AG09309 (cell line): ENCODE measurements at places on chromosomes 5 and 9.

DNA sequence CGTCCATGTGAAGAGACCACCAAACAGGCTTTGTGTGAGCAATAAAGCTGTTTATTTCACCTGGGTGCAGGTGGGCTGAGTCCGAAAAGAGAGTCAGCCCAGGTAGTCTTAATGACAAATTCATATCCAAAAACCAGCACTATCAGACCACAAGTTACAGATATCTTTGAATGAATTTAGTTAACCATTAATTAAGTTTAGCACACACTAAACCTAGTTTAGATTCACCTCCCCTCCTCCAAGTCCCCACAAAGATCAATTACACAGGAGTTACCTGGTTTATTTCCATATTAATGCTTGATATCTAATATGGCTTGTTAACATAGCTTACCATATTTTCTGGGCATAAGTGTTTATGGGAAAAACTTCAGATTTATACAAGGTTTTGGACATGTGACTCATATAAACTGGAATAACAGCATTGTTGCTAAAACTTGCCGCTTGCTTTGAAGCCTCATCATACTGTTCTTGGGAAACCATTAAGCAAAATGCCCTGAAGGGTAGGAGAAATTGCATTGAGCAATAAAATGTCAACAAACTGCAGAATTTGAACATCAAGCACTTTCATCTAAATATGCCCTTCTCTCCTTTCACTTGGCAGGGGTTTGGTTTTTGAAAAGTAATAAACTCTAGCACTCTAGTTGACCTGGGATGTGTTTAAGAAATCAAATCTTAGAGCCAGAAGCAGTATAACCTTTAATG lies 166.9 kb downstream of the SNCAIP start:
- peak; percentile 80 for DNase-seq

DNA sequence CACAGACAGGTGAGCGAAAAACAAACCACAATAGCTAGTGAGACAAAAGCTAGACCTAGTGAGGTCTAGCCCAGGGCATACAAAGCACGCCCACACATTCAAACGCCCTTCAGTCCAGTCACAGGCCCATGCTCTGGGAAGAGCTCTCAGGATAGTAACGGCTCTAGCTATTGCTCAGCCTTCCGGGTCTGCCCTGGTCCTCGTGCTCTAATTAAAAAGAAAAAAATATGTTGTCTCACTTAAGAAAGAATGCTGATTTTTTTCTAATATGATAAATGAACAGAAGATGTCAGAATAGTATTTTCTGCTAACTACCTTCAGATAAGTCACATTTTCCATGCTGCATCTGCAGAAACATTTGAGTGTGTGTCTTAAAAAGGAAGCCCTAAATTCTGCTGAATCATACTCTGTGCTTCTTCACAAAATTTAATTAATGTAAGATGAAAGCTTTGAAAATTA lies 94.5 kb downstream of the PLPP1 start:
- no peak for DNase-seq

DNA sequence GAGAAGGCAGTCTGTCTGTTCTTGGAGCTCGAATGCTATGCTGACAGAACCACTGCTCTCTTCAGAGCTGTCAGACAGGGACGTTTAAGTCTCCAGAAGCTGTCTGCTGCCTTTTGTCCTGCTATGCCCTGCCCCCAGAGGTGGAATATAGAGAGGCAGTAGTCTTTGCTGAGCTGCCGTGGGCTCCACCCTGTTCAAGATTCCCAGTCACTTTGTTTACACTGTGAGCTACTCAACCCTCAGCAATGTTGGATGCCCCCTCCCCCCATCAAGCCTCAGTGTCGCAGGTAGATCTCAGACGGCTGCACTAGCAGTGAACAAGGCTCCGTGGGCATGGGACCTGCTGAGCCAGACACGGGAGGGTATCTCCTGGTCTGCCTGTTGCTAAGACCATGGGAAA lies 344.2 kb downstream of the TMEM161B start:
- no peak for DNase-seq

DNA sequence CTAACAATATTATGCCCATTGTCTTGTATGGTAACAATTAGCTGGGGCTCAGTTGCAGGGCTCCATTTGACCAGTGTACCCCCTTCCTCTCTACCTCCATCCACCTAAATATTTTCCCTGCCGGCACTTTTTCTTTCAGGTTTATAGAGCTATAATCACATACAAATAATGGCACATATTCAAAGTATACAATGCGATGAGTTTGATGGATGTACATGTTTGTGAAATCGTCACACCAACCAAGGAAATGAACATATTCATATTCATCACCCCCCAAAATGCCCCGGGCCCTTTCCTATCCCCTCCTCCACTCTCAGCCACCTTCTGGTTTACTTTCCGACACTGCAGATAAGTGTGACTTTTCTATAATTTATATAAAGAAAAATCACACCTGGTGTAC lies 351.5 kb downstream of the GADD45G start:
- DNase-seq, result no peak

DNA sequence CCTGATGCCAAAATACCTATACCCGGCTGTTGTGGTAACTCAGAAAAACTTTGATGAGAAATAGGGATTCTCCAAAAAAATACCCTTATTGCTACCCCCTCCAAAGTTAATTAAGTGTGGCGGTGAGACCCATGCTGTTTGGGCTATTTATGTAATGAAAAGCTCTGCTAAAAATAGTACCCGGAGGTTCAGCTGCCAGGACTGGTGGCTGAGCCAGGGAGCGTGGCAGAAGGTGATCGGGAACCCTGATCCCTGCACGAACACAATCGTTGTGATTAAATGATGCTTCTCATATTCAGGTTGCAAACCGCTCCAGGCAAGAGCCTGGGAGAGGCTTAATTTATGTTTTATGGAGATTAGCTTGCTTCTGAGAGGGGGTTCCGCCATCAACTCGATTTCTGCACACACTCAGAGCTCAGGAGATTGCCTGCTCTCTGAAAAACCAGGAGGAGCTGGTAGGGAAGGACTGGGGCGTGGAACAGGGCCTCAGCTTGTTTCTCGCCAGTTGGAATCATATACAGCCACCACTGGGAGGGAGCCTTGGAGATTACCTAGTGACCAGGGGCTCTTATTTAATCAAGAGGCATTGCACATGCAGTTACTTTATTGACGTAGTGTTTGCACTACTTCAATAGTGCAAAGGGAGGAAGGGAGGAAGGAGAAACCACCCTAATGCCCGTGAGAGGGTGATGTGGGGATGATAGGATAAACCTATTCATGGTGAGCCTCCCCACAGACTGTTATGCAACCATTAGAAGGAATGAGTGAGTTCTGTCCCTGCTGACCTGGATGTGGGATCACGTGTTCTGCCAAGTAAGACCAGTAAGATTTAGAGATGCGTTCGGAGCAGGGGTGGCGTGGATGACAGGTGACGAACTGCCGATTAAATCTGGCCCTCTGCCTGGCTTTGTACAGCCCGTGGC lies 23.4 kb downstream of the HRH2 start:
- DNase-seq, result no peak
